Breast epithelium (tissue), 4 donors: ENCODE measurements at places on chromosomes 6 and 20. TPM values are rescaled to one million over a fixed set of nuclear protein-coding genes. Genes with fewer than 3 reads are reported as not detected.

DNA sequence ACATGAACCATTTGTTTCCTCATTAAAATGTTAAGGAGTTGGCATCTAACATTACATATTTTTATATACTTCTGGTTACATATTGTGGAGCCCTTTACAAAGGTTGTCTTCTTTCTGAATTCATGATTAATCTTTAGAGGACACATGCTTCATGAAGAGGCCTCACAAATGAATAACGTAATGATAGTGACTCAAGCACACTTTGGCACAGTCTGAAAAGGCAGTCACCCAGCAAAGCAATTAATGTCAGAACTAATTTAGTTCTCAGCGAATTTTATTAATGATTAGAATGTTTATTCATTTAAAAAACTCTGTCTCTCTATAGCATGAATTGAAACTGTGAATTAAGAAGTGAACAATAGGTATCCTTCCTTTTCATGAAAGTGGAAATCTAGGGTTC, 854.2 kb downstream of the PHF3 start:
- no peak for DNase-seq

DNA sequence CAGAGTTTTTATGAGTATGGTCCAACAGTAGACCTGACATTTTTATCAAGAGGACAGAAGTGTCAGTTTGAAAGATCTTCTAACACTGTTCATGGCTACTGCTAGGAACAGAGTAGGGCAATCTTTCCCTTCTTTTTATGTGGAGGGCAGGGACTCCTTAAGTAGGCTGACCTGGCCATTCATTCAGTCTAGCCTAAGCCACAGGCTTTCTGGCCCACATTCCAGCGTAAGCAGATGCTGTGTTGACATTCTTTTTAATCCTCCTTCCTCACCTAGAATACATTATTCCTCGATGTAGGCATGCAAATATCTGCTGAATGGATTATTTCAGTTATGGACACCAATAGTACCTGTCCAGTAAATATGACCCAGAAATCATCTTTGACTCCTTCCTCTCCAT, 188.3 kb downstream of the ATXN1 start:
- no peak for DNase-seq

DNA sequence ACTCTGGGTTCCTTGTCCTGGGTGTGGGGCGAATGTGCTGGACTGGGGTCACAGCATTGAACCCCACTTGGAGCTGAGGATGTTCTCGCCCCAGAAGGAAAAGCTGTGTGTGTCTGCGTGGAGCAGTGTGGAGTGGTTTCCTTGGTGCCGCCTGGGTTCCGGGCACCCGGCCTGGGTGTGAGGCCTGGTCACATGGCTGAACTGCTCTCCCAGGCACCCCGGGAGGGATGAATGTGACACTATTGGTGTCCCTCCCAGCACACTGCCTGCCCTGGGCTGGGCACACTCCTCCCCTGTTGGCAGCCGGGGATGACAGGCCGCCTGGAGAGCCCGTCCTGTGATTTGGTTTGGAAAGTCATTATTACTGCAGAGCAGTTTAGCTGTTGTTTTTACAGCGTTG, 12.3 kb downstream of the MYT1 start:
- no peak for DNase-seq

GRCh38 chr6:110340392-110340965, 17.7 kb downstream of the METTL24 start:
- no peak for DNase-seq

GRCh38 chr20:46206992-46207549, 89.0 kb downstream of the CD40 start:
- DNase-seq = no peak

GRCh38 chr6:166619912-166620311, 7.1 kb downstream of the RPS6KA2 start:
- peak; percentile 75 for DNase-seq

DNA sequence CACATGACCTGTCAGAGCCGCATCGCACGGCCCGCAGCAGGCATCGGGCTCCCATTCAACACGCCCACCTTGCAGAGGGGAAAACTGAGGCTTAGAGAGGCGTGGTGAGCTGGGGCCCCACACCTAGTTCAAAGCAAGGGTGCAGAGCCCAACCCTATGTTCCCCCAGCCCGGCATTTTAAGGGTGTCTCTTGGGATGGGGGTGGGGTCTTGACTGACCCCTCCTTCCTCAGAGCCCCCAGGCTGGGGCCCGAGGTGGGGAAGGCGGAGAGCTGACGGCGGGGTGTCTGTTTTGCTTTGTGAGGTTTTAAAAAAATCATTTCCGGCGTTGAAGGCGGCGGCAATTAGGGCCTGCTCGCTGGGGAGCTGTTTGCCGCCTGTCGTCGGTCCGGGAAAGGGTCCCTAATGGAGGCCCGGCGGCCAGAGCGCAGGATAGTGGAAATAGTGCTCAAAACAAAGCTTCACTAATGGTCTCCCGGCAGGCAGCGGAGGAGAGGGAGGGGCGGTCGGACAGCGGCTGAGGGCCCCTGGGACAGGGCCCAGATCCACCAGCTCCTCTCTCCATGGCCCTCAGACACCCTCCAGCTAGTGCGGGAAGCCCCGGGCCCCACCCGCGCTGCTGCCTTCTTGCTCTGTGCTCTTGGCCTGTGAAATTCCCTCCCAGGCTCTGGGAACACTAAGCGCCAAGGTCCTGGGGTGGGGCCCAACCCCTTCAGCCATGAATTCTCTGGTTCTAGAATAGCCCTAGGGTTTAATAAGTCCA, 11.9 kb downstream of the VSTM2L start:
- DNase-seq = no peak

GRCh38 chr20:4788314-4788713, 66.6 kb downstream of the PRND start:
- DNase-seq = no peak

DNA sequence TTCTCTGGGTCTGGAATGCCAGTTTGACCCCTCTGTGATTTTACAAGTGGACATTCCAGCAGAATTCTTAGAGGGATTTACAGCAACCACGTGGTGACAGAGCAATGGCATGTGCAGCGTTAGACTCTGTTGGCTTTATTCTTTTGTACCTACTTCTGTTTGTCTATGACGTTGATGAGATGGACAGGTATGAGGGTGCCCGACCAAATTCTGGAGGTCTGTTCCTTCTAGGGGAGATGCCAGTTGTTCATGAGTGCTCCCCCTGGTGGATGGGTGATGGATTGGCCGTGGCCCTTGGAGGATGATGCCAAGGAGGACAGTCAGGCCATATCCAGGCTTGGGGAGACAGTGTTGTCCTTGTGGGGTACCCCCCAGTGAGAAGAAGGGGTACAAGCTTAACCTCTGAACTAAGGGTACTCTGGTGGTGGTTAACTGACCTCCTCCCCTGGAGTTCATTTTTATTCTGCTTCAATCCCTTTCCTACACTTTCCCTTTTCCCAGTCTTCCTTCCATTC, 198.6 kb downstream of the DTNBP1 start:
- no peak for DNase-seq

- no peak for DNase-seq
These were observed 89.5 kb upstream of the CST7 start for GRCh38 chr20:24859539-24859938.

- DNase-seq = no peak
These were observed 84.1 kb upstream of the TSHZ2 start for GRCh38 chr20:52888096-52888495.

DNA sequence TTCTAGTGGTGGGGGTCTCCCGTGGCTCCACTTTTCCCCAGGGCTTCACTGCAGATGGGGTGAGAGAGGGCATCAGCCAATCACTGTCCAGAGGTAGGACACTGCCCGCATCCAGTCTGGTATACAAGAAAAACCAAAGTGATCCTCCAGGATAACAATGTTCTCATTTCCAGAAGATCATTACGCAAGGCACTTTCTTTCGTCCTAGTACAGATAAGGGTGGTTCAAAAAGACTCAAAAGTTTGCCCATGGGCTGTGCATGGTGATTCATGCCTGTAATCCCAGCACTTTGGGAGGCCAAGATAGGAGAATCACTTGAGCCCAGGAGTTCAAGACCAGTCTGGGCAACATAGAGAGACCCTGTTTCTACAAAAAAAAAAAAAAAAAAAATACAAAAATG, 16.4 kb downstream of the GMDS start:
- DNase-seq = no peak

DNA sequence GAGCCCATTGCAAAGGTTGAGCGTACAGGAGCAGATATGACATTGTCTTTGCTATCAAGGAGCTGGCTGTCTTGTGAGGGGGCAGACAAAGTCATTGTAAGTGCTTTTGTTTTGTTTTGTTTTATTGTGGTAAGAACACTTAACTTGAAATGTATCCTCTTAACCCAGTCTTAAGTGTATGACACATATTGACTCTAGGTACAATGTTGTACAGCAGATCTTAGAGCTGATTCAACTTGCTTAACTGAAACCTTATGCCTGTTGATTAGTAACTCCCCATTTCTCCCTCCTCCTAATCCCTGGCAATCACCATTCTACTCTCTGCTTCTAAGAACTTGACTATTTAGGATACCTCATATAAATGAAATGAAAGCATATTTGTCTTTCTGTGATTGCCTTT, 429.0 kb downstream of the BMP2 start:
- no peak for DNase-seq

DSP gene
- total RNA-seq = 165 TPM

MTHFD1L gene
- total RNA-seq = 15.1 TPM

MEP1A gene
- 1.3 TPM for total RNA-seq

PGC gene
- total RNA-seq = not detected
